ENCODE measurements at places on chromosomes 13 and 19.

- no peak for DNase-seq
Measured at GRCh38 chr13:42405665-42406390, 133.9 kb downstream of the AKAP11 start.

- no peak for DNase-seq
Measured at GRCh38 chr13:106078191-106078590, 457.3 kb downstream of the EFNB2 start.

DNA sequence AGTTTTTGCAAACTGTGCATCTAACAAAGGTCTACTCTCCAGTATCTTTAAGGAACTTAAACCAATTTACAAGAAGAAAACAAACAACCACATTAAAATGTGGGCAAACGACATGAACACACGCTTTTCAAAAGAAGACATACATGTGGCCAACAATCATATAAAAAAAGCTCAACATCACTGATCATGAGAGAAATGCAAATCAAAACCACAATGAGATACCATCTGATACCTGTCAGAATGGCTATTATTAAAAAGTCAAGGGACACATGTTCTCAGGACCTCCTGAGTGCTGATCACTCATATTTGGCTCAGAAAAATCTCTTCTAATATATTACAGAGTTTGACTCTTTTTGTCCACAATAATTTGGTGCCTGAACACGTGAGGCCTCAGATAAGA, 14.2 kb upstream of the LILRB1 start:
- no peak for DNase-seq

DNA sequence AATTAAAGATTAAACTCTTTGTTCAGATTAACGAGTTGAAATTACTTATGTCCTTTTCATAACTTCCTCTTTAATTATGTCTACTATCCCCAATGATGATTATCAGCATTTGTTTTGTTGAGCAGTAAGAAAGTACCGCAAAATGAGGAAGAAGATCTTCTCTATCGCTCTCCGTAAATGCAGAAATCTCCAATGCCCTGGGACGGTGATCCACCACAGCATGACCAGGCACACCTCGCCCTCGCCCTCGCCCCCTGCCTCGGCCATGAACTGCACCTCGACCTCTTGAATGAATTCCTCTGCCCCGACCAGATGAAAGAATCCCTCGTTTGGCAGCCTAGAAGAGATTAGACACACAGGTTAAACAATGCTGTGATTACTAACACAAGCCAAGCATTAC, 69.1 kb downstream of the RBM26 start:
- DNase-seq, result no peak

DNA sequence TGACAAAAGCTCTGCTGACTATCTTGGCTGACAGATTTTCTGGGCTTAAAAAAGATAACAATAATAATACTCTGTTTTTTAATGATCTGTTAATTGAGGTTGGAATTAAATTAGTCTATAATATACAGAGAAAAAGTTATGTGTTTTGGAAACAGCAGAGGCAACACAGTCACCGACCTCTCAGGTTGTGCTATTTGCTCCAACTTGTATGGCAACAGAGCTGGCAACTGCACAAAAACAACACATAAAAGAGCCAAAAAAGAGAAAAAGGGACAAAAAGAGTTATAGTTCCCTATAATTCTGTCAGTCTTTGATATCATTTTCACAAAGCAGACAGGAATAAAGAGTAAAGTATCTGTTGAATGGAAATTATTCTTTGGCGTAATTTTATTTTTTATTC, 102.3 kb upstream of the POSTN start:
- no peak for DNase-seq

DNA sequence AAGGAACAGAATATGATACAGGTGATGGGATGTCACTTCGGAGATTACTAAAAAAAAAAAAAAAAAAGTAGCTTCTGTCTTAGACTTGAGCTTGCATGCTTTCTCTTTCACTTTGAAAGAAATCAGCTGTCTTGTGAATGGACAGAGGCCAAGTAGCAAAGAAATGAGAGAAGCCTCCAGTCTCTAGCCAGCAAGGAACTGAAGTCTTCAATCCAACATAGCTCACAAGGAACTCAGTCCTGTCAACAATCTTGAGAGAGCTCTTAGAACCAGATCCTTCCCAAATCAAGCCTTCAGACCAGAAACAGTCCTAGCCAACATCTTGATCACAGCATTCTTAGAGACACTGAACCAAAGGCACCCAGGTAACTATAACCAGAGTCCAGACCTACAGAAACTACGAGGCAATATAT, 7.7 kb downstream of the N4BP2L2 start:
- no peak for DNase-seq

DNA sequence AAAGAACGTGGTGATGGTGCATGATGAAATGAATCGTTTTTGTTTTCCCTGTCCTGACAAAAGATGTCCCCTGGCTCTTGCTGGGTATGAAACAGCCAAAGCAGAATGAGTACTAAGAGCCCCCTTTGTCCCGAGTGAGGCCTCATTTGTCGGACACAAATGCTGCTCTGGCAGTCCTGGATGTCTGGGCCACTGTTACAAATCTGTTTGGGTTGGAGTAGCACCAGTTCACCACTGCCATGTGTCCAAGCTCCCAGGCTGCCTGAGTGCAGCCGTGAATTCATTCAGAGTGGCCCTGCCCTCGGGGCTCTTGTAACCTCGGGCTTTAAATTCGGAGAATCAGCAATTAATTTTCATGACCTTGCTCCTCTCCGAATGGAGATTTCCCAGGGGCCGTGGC, 182.4 kb downstream of the NUFIP1 start:
- no peak for DNase-seq

GRCh38 chr13:39417643-39418042, 185.3 kb downstream of the LHFPL6 start:
- DNase-seq, result no peak

- DNase-seq, result peak; percentile 56
Measured at GRCh38 chr19:41934849-41935374, 6.7 kb upstream of the ERFL start.

DNA sequence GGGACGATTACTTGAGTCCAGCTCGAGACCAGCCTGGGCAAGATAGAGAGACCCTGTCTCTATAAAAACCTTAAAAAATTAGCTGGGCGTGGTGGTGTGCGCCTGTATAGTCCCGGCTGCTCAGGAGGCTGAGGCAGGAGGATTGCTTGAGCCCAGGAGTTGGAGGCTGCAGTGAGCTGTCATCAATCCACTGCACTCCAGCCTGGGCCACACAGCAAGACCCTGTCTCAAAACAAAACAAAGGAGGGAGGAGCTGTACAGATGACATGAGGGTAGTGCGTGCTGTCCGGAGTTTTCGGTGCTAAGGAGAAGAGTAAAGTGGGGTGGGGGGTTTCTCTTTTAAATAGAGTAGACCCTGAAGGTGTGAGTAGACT, 22.6 kb downstream of the HDGFL2 start:
- no peak for DNase-seq

DNA sequence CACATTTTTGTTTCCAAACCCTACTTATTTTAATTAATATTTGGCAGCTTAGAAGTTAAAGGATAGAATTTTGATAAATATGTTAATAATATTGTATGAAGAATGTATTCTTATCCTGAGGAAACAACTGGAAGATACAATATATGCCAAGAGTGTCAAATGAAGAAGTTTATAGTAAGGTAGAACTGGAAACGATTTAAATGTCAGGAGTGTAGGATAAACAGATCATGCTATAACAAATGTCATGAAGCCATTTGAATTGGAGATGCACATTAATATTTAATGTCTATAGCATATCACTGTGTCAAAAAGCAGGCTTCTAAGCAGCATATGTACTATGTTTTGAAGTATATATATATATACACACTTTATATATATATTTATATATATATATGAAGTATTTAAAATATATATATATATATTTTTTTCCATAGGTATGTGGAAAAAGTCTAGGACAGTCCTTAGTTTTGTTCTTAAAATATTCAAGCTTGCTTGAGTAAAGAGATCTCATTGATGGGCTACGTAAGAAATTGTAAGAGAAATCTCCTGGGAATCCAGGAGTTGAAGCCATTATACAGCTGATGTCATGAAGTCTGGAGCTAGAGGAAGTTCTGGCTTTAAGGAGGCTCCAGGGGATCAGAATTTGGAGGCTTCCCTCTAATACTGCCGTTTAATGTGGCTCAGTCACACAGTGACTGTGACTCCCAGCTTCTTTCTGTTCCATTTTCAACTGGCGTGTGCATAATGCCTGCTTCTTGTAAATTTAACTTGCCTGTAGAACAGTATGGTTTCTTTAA, 79.9 kb upstream of the MYCBP2 start:
- DNase-seq, result no peak

Data from left ventricle myocardium inferior (tissue), 1 donor.